ENCODE measurements at places on chromosomes 4 and X.

DNA sequence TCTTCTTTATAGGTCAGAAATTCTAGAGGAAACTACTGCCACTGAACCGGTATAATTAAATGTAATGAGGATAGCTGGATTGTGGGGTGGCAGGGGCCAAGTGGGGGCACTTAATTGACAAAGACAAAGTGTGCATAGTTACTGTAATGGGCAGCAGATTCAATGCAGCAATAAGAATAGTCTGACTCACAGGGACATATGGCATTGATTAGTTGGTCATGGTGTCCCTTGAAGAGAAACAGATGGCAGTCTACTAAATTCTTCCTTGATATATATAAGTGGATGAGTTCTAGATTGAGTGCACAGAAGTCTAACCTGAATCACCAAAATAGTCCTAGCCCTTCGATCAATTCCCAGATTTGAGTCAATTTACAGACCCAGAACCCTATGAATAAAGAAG lies 31.6 kb downstream of the ETDC start:
- DNase-seq: no peak

- DNase-seq: no peak
These were observed 89.8 kb downstream of the RTL9 start for GRCh38 chrX:110448459-110448858.

DNA sequence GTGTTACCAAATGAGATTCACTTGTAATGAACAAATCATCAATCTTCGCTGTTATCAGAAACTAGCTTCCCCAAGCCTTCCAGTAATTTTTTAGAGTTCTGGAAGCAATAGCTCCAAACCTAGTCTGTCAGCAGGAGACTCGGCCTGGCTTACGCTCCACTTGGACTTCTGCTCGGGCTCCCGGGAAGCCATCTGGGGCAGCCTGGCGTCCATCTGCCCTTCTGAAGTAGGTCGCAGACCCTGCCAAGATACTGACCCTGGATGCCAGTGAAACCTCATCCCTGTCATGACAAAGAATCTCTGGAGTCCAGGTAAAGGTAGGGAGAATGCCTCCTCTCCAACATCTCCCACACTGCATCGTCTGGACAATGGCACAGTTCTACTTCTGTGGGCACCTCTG lies 493.8 kb upstream of the ZFP42 start:
- DNase-seq: no peak

DNA sequence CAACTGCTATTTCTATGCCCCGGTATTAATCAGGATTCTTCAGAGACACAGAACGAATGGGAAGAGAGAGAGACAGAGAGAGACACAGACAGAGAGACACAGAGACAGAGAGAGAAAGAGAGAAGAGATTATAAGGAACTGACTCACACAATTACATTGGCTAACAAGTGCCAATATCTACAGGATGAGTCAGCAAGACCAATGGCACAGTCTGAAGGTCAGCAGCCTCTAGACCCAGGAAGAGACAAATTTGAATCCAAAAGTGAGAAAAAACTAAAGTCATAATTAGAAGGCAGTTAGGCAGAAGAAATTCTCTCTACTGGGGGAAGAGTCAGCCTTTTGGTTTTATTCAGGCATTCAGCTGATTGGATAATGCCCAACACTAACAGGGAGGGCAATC lies 187.3 kb downstream of the MAB21L2 start:
- no peak for DNase-seq

DNA sequence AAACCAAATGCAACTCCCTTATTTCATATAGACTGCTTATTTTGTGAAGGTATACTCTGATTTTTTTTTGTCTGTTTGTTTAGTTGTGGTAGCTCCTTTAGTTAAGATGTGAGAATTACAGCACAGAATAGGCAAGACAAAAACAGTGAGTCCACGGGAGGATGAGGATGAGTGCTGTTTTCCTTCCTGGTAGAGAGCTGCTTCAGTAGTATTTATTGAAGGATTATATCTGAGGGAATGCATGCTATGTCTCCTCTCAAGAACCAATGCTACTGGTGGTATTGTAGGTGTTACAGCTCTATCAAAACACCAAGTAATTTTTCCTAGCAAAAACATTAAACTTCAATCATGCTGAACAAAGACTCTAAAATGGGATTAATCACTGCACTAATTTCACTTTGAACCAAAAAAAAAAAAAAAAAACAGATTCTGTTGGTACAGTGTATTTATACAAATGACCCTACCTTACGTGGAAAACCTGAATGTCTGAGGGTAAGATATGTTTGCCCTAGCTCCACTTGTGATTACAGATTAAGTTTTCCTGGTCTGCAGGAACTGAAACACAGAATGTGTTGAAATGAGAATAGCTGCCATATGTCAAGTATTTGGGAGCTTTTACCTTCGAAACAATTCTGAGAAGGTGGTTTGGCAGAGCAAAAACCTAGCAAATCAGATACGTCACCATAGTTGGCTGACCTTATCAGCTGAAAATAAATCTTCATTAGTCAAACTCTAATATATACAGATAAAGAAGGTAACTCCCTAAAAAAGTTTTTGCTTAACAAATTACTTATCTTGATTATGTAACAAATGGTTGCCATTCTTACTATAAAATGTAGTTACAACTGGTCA lies 40.3 kb downstream of the PPP3CA start:
- no peak for DNase-seq

DNA sequence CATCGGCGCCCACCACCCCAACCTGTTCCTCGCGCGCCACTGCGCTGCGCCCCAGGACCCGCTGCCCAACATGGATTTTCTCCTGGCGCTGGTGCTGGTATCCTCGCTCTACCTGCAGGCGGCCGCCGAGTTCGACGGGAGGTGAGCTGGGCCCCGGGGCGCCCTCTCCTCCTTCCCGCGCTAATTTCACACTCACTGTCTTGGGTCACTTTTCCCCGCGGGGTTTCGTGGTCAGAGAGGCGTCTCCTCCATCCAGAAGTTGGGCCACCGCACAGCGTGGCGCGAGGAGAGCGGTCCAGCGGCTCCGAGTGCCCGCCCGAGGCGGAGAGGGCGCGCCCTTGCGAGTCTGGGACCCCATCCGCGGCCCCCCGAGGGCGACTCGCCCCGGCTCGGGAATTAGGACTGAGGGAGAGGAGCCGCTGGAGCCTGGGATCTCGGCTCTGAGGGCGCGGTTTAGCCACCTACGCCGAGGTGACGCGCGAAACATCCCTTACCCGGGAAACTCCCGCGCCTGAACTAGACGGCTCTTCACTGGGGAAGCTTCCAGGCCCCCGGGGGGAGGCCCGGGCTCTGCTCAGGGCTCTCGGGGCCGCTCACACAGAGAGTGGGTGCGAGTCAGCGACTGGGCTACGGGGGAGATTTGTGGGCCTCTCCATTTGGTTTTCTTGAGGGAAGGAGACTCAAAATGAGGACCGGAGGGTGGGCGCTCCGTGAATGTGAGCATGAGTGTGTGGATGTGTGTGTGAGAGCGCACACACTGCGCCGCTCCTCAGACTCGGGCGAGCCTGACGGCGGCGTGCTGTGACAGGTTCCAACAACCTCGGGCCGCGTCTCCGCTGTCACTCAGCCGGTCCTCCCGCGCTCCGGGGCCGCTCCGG lies 551 bp downstream of the NPNT start:
- DNase-seq: no peak

GRCh38 chrX:14851526-14851925 lies 21.3 kb downstream of the FANCB start:
- no peak for DNase-seq

DNA sequence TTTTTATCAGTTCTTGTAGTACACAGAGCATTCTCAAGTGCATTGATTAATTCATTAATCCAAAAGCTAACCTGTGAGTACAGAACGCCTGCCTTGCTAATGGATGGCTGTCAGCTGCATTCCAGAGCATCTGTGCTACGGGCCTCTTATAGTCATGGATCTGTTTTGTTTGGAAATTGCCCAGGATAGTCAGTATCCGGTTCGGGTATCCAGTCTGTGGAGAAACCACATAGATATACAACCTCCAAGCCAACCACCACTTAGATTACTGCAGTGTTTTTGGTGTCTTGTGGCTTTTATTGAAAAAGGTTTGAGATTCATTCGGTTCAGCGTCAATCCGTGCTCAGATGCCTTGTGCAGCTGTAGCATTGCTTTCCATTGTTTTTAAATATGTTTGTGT lies 4.0 kb downstream of the LAP3 start:
- DNase-seq: no peak

DNA sequence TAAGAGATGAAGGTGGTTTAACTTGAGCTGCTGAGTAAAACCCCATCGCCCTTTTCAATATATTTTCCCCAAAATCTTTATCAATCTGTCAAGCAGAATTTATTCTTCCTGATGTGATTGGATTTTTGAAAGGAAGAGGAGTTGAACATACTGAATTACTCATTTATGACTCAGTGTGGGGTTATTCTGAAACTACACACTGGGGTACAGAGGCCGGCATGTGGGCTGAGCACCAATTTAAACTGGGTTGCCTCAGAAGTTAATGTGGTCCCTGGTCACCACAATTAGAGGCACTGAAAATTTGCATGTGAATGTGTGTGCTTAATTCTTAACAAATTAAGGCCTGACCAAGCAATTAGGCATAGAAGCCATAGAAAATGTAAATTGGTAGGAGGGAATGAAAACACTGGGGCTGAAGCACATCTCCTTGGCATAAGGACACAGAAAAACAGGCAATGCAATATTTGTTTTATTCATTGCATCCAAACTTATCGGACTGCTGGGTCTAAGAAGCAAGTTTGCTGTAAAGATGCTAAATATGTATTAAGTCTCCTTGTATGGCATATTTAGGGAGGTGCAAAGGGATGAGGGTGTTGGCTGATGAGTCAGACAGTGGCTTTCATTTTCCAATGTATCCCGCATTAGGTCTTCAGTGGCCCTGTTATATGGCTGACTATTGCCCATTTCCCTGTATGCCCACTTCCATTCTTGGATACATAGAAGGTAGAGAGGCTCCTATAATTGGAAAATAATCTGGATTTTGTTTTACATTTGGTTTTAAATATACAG lies 170.9 kb downstream of the IL15 start:
- no peak for DNase-seq

DNA sequence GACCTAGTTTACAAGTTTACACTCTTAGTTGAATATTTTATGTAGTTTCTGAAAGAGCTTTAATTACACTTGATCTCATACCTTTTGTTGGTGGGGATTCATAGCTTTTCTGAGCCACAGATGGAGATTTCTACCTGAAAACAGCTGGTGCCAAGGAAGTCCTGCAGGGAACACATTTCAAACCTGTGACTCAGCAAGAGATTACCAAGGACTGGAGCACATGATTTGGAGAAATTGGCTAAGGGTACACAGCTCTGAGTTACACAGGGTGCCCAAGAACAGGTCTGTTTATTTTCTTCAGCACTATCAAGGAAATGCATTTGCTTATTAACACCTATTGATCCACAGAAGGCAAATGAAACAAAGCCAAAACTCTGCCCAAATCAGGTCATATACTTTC lies 691.5 kb downstream of the KCTD8 start:
- DNase-seq: no peak

DNA sequence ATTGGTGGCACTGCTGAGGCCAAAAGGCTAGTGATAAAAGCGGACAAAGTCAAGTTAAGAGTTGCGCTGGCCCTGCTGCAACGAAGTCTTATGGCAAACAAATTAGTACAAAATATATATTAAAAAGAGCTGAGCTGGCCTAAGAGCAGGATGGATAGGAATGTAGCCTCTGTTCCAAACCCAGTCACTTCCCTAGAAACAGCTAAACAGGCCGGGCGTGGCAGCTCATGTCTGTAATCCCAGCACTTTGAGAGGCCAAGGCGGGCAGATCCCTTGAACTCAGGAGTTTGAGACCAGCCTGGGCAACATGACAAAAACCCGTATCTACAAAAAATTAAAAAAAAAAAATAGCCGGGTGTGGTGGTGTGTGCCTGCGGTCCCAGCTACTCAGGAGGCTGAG lies 32.4 kb upstream of the UGDH start:
- no peak for DNase-seq
